ENCODE measurements at places on chromosomes 3 and 15. TPM values are rescaled to one million over a fixed set of nuclear protein-coding genes. Genes with fewer than 3 reads are reported as not detected.
A peak's percentile ranks its signal among the peaks of the same experiment; 100 is the strongest.

Gene SAMD7
- total RNA-seq, result not detected

- peak overlapping the region; percentile 84 for H3K27ac ChIP-seq
- peaks cover 13% of the 10 kb centered on the region for H3K36me3 ChIP-seq
- H3K4me3 ChIP-seq, result no peak overlapping the region
- no peak for DNase-seq
- H3K27me3 ChIP-seq, result no peaks in the 10 kb centered on the region
- H3K4me1 ChIP-seq, result peaks cover 44% of the 10 kb centered on the region
These were observed 31.5 kb downstream of the RTP1 start for GRCh38 chr3:187228740-187229139.

GRCh38 chr3:63874769-63875168 lies 11.1 kb downstream of the ATXN7 start:
- no peak for DNase-seq
- no peaks in the 10 kb centered on the region for H3K27me3 ChIP-seq
- H3K4me1 ChIP-seq, result peaks cover 52% of the 10 kb centered on the region

Gene NTRK3
- 0.02 TPM for total RNA-seq

Gene SOX2
- total RNA-seq, result not detected

DNA sequence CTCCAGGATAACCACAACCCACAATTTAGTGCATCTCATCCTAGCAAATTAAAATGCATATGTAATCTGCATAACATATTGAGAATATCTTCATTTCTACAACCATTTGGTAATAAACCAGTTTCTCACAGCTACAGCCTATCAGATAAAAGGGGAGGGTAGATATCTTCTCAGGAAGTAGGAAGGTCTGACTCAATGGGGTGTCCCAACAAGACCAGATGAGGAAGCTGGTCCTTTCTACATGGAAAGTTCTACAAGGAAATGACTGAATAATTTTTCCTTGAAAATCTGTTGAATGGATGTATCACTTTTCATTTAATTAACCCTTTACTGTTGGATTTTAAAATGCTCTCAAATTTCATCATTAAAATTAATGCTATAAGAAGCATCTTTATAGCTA lies 17.4 kb upstream of the TMPRSS7 start:
- peaks cover 20% of the 10 kb centered on the region for H3K4me1 ChIP-seq
- no peak for DNase-seq
- peaks cover 5% of the 10 kb centered on the region for H3K36me3 ChIP-seq
- no peaks in the 10 kb centered on the region for H3K27me3 ChIP-seq
- no peak overlapping the region for H3K27ac ChIP-seq

GRCh38 chr3:134601539-134602439 lies 49.0 kb downstream of the KY start:
- H3K4me1 ChIP-seq, result peaks cover 15% of the 10 kb centered on the region
- peaks cover 26% of the 10 kb centered on the region for H3K27me3 ChIP-seq
- H3K36me3 ChIP-seq, result no peaks in the 10 kb centered on the region

DNA sequence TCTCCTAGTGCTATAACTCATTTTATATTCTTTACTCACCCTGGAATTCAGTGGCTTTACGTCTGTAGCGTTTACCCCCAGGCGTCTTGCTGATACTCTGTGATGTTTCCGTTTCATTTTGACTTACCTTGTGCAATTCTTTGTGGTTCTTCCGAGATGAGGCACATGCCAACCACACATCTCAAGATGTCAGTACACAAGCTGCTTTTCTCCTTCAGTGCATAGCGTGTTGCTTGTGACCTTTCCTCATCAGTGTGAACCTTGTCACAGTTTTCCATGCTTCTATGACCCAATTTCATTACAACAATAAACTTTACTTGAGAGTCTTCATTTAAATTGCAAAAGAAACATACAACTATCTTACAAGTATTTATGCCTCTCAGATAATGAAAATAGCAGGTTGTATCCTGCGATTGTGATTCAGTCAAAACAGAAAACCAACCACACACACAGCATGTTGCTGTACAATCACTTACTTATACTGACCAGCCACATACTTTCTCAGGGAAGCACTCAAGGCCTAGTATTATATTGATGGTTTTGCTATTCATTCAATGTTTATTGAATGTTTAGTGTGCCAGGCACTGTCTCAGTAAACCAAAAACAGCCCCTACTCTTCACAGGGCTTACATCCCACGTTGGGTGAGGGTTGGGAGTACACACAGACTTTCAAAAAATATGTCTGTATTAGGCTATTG lies 4.6 kb upstream of the TBL1XR1 start:
- H3K27me3 ChIP-seq, result no peaks in the 10 kb centered on the region
- no peak overlapping the region for H3K4me3 ChIP-seq
- peaks cover 11% of the 10 kb centered on the region for H3K4me1 ChIP-seq
- no peaks in the 10 kb centered on the region for H3K36me3 ChIP-seq
- no peak overlapping the region for H3K27ac ChIP-seq

- no peak overlapping the region for H3K27ac ChIP-seq
- no peak for DNase-seq
- no peak overlapping the region for H3K4me3 ChIP-seq
These were observed 18.7 kb upstream of the TATDN2 start for GRCh38 chr3:10229576-10229975.

Gene TMEM158
- total RNA-seq, result 43.2 TPM

Gene ALPK3
- 0.05 TPM for total RNA-seq

DNA sequence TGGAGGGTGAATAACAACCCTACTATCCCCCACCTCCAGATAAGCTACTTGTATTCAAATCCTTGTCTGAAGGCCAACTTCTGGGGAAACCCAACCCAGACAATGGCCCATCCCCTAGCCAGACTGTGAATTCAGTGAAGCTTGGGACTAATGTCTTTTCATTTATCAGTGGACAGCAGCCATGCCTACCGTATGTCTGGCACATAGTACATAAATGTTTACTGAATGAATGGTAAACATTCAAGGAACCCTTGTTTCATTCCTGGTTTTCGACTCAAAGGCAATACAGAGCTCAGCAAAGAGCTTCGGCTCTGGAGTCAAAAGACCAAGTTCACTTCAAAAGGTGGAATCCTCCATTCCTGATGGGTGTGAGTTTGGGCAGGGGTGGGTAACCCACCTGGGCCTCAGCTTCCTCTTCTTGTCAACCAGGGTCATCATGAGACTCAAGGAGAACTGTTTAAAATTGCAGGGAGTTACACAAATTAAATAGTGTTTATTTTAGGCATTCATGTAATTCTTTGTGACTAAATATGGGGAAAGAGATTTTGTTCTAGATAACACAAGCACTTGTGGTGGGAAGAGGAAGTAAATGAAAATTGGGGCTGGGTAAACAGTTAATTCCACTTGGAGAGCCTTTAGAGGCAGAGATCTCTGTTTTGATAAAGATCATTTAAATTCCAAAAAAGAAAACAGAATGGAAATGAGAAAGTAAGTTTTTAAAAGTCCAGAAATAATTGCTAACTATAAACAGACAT lies 303.7 kb upstream of the WNT5A start:
- H3K4me1 ChIP-seq, result peaks cover 9% of the 10 kb centered on the region
- 0 out of 2 replicates have a peak, but pooled peaks cover under 1% of the 10 kb centered on the region for H3K36me3 ChIP-seq
- no peaks in the 10 kb centered on the region for H3K27me3 ChIP-seq

GRCh38 chr3:12442654-12443501 lies 41.4 kb upstream of the TSEN2 start:
- no peaks in the 10 kb centered on the region for H3K36me3 ChIP-seq
- H3K4me3 ChIP-seq, result no peak overlapping the region

Gene FMN1
- 12.8 TPM for total RNA-seq

Gene SATB1
- total RNA-seq, result 4.5 TPM

DNA sequence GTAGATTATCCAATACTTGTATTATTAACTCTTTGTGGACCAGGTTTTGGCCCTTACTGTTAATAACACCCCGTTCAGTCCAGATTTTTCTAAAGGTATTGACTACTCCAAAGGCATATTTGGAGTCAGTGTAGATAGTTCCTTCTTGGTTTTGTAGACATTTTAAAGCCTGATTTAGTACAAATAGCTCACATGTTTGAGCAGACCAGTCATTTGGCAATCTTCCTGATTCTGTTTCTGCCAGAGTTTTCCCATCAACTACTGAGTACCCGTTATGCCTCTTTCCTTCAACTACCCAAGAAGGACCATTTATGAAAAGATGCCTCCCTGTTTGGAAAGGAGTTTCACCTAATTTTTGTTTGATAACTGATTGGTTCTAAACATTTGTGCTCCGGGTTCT lies 82.0 kb downstream of the CHCHD4 start:
- H3K27me3 ChIP-seq, result peaks cover 13% of the 10 kb centered on the region
- peak; percentile 52 for DNase-seq
- no peak overlapping the region for H3K4me3 ChIP-seq
- H3K27ac ChIP-seq, result no peak overlapping the region
- no peaks in the 10 kb centered on the region for H3K36me3 ChIP-seq

DNA sequence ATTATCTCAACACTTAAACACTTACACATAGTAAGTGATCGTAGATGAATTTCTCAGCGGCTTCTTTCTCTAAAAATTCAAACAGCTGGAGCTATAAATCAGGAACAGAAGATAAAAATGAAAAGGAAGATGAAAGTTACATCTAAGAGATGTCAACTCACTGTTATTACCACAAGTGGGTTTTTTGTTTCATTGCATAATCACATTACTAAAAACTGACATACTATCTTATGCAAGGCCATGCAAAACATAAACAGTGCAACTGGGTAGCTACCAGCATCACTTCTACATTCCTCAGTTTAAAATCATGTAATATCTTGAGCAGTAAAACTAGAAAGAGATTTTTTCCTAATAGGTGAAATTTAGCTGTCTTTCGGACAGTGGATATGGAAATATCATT lies 14.9 kb downstream of the MINDY4B start:
- H3K4me1 ChIP-seq, result no peaks in the 10 kb centered on the region
- no peak overlapping the region for H3K27ac ChIP-seq
- no peaks in the 10 kb centered on the region for H3K36me3 ChIP-seq
- H3K27me3 ChIP-seq, result peaks cover 15% of the 10 kb centered on the region
- no peak overlapping the region for H3K4me3 ChIP-seq

Gene FAM107A
- total RNA-seq, result 0.17 TPM

Gene CD47
- total RNA-seq, result 86.7 TPM

- H3K27me3 ChIP-seq, result peaks cover 36% of the 10 kb centered on the region
- H3K27ac ChIP-seq, result no peak overlapping the region
These were observed 84.3 kb downstream of the RPLP1 start for GRCh38 chr15:69536726-69537512.

DNA sequence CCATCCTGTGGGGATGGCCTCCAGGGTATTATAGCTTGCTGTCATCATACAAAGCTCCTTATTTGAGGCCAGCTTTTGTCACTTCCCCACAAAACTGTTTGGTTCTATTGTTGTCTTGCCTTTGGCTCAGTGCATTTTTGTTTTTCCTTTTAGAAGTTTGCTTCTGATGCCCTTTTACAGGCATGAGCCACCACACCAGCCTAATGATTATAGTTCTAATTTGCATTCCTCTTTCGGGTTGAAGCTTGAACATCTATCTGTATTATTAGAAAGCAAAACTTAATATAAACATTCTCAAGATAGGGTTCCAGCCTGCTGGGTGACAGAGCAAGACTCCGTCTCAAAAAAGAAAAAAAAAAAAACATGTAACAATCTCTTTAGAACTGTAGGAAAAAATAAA lies 39.8 kb downstream of the SMARCC1 start:
- H3K36me3 ChIP-seq, result peaks cover 5% of the 10 kb centered on the region
- no peak overlapping the region for H3K4me3 ChIP-seq
- DNase-seq, result no peak
- peaks cover 14% of the 10 kb centered on the region for H3K4me1 ChIP-seq

DNA sequence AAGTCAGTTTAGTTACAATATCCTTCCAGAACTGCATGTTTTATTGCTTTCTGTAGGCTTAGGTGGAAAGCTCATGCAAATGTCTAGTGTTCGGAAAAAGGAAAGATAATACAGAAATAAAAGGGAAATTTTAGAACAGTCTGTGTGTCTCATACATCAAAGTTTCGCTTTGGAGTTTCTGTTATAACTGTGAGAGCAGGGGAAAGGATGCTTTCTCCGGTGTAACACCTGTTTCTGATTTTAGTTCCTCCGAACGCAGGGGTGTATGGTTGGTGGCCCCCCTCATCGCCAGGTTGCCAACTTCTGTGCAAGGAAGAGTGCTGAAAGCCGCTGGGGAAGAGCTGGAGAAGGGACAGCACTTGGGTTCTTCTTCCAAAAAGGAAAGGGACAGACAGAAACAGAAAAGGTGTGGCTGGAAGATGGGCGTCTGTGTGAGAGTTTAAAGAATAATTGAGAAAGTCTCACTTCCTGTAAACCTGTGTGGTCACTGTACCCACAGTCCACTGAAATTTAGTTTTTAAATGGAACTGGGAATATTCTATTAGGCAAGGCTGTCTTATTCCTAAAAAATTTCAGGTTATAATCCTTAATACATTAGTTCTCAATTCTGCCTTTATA lies 6.7 kb downstream of the P2RY12 start:
- no peaks in the 10 kb centered on the region for H3K36me3 ChIP-seq
- H3K4me3 ChIP-seq, result no peak overlapping the region
- H3K4me1 ChIP-seq, result peaks cover 7% of the 10 kb centered on the region
- no peaks in the 10 kb centered on the region for H3K27me3 ChIP-seq
- DNase-seq, result no peak

GRCh38 chr3:57176045-57176444 lies 10.9 kb upstream of the IL17RD start:
- H3K4me3 ChIP-seq, result no peak overlapping the region
- DNase-seq, result no peak
- H3K36me3 ChIP-seq, result no peaks in the 10 kb centered on the region

Gene PEX5L
- 0.12 TPM for total RNA-seq

Gene DUOX1
- total RNA-seq, result 0.12 TPM
